ENCODE measurements at places on chromosomes 1 and 21.

- no peak for DNase-seq
Measured at GRCh38 chr1:68590473-68590872, 93.6 kb upstream of the DEPDC1 start.

- no peak for DNase-seq
Measured at GRCh38 chr1:217674028-217674729, 43.0 kb downstream of the SPATA17 start.

GRCh38 chr21:31707499-31707898 is 24.4 kb downstream of the SCAF4 start:
- no peak for DNase-seq

- DNase-seq: no peak
Measured at GRCh38 chr1:107914119-107914765, 50.7 kb downstream of the VAV3 start.

DNA sequence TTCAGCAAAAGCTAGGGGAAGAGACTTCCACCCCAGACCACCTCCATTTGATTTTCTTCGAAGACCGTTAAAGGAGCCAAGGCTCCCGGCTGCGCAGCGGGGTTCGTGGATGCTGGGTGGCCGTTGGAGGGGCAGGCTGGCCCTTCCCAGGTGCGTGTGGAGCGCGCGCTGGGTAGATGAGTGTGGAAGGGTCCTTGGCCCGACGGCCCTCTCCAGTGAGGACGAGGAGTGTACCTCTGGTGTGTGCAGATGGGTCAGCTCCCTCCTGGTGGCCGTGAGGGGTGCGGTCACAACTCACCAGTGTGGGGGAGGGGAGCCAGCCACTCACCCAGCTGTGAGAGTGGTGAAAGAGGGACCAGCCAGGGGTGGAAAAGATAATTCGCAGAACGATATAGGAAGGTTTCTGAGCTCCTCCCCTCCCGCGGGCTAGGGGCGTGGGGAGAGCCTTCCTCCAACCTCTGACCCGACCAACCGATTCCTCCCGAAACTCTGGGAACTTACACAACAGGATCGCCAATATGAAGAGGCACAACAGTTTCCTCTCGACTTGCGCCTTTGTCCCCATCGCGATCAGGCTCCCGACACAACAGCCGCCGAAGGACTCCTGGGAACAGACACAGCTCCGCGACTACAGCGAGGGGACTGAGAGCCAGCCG is at the start of gene F11R:
Gene F11R, minus strand, starts transcription at position 644 of the 656 bp plus-strand sequence. Its CDS starts 79 bp downstream, at position 565.
- no peak for DNase-seq

GRCh38 chr1:164479242-164479641 is 79.7 kb upstream of the PBX1 start:
- DNase-seq: no peak

GRCh38 chr1:192559115-192560006 is 16.2 kb upstream of the RGS1 start:
- DNase-seq: no peak

GRCh38 chr1:1630965-1631781 is 800 bp upstream of the MMP23B start:
- DNase-seq: no peak

DNA sequence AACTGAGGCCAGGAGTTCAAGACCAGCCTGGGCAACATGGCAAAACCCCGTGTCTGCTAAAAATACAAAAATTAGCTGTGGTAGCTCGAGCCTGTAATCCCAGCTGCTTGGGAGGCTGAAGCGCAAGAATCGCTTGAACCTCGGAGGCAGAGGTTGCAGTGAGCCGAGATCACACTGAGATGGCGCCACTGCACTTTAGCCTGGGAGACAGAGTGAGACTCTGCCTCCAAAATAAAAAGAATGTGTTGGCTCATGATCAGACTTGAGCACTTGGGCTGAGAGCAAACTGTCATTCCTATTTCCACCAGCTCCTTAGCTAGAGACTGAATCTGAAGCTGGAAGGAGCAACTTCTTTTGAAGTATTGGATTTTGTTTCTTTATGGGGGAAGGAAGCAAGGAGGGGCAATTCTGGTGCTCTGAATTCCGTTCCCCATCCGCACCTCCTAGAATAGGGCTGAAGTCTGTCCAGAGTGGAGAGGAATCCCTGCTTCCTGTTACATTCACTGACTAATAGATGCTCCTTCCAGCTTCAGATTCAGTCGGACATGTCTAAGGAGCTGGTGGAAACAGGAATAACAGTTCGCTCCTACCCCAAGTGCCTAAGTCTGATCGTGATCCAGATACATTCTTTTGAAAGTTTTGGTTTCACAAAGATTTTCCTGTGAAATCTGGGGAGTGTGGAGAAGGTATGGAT is 3.8 kb downstream of the ZNF672 start:
- no peak for DNase-seq

DNA sequence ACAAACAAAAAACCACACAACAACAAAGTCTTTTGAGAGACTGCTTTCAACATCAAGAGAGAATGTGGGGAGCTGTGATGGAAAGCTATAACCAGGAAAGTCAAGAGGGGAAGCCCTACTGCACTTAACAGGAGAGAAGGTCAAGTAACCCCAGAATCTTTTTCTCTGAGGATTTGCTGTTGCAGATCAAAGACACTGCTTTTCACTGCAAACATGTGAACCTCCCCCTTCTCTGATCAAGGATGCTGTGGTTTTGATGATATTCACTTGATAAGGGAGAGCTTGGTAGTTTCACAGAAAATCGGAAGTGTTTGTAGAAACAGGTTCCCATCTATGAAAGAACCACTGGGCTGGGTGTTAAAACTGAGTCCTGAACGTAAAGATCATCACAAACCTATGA is 4.8 kb downstream of the ETV3 start:
- DNase-seq: no peak

DNA sequence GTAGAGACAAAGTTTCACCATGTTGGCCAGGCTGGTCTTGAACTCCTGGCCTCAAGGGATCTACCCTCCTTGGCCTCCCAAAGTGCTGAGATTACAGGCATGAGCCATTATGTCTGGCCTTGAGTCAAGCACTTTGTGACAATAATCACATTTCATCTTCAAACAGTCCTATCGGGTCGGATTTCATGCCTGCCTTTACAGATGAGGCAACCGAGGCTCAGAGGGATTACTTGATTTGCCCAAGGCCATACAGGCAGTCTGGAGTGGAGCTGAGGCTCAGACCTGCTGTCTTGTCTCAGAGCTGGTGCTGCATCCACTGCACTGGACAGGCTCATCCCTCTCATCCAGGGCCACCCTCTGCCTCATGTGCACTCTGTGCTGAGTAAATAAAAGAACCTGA is 26.6 kb downstream of the FAM151A start:
- no peak for DNase-seq

- no peak for DNase-seq
Measured at GRCh38 chr1:30081379-30082102, 641.8 kb downstream of the MATN1 start.

Measured in NCI-H2081 treated with DMSO at 0.1 percent for 48 hours (cell line).